Heart right ventricle (tissue), 16 donors: ENCODE measurements at places on chromosomes 4 and X.

DNA sequence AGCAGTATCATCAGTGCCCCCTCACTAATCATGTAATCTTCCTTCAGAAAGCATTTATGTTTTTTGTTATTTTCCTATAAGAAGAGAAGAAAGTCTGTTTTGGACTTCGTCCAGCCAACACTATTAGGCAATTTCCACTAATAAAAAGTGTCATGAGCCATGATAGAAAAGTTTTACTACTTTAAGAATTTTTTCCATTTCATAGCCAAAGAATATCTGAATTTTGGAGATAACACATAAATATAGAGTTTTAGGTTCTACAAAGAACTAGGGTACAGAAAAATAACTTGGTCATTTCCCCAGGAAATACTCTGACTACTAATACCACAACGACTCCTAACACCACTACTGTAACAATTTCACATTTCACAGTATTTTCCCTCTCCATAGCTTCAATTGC lies 41.8 kb upstream of the VEGFC start:
- no peak for DNase-seq

DNA sequence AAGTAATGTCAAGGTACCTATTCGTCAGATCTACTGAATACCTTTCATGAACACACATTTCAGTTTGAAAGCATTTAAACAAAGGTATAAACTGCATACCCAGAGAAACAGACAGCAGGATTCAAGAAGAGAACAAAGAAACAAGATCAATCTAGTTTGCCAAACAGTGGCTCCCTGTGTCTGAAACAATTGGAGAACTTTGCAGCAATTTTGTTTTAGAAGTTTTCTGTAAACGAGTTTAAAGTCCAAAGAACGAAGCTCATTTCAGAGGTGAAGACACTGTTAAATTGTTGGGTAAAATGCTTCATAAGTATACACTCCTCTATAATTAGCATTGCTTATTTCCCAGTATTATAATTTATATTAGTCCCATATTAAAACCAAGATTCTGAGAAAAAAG lies 21.4 kb upstream of the NSUN7 start:
- no peak for DNase-seq

- no peak for DNase-seq
Measured at GRCh38 chrX:43822014-43822413, 60.2 kb downstream of the MAOB start.

- DNase-seq = no peak
Measured at GRCh38 chr4:45350438-45350837, 624.1 kb upstream of the GNPDA2 start.

DNA sequence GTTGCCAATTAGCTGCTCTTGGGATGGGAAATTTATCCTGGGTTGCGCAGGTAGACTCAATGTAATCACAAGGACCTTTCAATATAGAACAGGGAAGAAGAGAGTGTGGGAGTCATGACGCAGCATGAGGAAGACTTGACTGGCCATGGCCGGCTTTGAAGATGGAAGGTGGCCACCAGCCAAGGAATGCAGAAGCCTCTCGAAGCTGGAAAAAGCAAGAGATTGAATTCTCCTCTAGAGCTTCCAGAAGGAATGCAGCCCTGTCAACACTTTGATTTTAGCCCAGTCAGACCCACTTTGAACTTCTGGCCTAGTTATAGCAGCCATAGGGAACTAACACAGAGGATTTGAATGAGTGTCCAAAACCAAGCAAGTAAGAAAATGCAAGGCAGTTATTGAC lies 14.7 kb upstream of the SH3KBP1 start:
- DNase-seq = peak; percentile 20

GRCh38 chr4:170047771-170048354 lies 21.7 kb upstream of the MFAP3L start:
- DNase-seq = peak; percentile 52

GRCh38 chr4:173777921-173778320 lies 247.9 kb upstream of the HAND2 start:
- DNase-seq = no peak

GRCh38 chr4:92651536-92651935 lies 347.8 kb downstream of the GRID2 start:
- no peak for DNase-seq

GRCh38 chr4:53713296-53713695 lies 122.0 kb upstream of the LNX1 start:
- DNase-seq = no peak

GRCh38 chrX:18377796-18378195 lies 23.3 kb upstream of the SCML2 start:
- DNase-seq = no peak
